Esophagus squamous epithelium (tissue), 5 donors: ENCODE measurements at places on chromosomes 7 and 10.
A peak's percentile ranks its signal among the peaks of the same experiment; 100 is the strongest.

DNA sequence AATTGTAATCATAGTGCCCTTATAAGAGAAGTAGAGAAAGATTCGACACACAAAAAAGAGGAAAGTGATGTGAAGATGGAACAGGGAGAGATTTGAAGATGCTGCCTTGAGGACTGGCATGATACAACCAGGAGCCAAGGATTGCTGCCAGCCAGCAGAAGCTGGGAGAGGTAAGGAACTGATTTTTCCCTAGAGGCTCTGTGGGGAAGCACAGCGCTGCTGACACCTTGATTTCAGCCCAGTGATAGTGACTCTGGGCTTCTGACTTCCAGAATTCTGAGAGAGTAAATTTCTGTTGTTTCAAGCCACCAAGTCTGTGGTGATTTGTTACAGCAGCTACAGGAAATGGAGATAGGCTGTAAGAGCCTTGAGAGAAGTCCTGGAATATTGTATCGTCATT, 98.2 kb downstream of the RAB11FIP2 start:
- no peak for DNase-seq

- no peak for DNase-seq
Observed at GRCh38 chr7:139799586-139799985, 21.8 kb upstream of the HIPK2 start.

DNA sequence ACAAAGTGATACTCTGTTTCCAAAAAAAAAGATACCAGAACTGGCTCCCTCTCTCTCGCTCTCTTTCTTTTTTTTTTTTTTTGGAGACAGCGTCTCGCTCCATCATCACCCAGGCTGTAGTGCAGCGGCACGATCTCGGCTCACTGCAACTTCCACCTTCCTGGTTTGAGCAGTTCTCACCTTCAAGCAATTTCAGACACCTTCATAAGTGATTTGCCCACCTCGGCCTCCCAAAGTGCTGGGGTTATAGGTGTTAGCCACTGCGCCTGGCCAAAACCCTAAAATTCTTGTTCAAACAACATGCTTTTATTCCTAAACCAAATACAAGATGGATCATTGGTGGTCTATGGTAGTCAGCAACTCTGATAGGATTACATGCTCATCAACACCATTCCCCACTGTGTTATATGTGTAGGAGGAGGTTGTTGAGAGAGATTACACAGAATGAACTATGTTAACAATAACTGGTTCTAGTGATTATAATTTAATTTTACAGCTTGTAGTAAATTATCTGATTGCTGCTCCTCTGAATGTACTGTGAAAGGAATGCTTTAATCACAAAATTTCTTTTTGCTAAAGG, 15.5 kb downstream of the ACBD5 start:
- DNase-seq: no peak

- no peak for DNase-seq
Observed at GRCh38 chr10:1417574-1417973, 319.8 kb downstream of the ADARB2 start.

- DNase-seq: no peak
Observed at GRCh38 chr10:22103701-22104470, 100.4 kb upstream of the DNAJC1 start.

DNA sequence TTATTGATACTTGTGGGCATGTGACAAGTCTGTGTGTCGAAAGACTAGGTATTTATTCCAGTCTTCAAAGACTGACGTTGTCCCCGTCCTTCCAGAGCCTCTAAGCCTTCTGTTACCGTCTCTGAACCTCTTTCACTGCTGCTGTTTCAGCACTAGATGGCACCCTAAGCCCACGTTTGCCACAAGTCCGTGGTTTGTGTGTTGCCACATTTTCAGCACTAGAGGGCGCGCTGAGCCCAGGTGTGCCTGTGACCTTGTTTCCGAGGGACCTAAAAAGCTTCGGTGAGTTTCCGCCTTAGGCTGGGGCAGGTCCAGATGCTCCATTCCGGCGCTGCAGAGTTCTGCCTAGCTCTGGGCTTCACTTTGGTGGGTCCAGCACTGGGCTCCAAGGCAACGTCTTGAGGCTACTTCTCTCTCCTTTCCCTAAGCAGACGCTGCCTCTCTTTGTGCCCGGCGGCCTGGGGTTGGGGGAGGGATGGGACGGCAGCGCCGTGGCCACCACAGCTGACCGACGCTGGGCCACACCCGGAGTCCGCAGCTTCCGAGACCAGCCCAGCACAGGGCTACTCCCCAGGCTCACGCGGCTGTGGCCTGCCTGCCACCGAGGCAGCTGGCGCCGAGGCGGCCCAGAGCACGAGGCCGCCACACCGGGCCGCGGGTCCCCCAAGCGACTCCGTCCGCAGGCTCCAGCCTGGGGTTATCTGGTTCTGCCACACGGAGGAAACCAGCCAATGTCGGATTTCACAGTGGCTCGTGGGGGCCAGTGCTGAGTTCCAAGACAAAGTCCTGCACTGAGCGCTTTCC, 520.2 kb downstream of the REEP3 start:
- peak; percentile 12 for DNase-seq

GRCh38 chr7:133888061-133888930, 238.8 kb upstream of the LRGUK start:
- no peak for DNase-seq

DNA sequence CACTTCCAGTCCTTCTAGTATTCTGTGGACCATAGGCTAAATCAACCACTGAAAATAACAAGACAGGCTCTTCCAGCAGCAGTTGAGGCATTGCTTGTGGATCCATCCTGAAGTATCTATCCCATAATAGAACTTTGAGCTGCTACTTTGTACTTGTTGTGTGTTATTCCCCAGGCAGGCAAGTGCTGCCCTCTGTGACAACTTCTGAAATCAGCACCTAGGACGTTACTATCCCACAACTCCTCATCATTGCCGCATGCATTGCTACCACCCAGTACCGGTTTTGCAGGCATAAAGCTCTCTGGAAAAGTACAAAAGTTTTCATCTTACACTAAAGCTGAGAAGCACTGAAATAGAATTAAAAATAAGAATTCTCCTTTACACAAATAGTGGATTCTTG, 145.3 kb downstream of the HTR7 start:
- no peak for DNase-seq

- no peak for DNase-seq
Observed at GRCh38 chr7:934469-935163, 19.9 kb downstream of the ADAP1 start.

DNA sequence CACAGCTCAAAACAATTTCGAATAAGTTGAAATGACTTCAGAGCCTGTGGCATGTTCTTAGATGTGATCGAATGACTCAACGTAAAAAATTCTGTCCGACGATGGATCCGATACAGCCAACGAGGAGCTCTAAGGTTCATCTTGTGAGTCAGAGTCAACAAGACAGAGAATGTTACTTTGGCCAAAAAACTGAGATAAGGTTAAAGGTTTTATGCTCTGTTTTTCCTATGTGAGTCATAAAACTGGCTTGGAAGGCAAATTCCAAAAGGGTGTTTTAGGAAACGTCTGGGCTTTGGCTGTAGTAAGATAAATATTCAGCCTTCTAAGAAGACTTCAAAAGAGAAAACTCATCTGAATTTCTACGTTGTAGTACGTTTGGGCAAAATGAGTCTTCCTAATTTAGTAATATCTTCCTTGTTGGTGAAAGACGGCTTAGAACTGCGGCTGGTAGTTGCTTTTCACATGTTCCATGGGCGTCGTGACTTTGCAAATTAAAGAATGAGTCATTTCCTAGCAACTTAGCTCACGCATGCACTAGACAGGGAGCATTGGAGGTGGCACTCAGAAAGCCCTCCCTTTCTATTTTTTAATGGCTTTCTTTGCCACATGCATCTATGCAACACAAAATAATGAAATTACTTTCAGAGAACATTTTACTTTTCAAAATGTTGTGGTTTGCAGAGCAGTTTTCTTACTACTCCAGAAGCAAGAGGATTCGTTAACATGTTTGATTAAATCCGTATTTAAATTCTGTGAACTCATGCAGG, 28.2 kb downstream of the PFKP start:
- no peak for DNase-seq

GRCh38 chr7:91347290-91347689, 83.1 kb downstream of the FZD1 start:
- no peak for DNase-seq

- DNase-seq: no peak
Observed at GRCh38 chr7:36667007-36667745, 57.1 kb downstream of the AOAH start.

DNA sequence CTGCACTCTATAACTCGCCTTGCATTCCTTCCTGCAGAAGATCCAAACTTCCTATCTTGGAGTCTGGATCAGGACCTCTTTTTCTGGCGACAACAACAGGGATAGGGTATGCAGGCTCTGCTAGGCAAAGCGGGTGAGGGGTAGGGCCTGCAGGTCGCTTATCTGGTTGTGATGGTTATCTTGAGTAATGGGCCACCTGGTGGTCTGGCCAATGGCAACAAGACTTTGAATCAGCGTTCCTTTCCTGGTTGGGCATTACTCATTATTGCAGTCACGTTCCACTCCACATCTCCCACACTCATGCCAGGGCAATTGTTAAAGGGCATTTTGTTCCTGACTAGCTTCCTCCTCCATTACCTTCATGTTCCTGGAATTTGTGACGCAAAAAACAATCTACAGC, 48.4 kb upstream of the PLXDC2 start:
- DNase-seq: no peak
